ENCODE measurements at places on chromosomes 6 and 20.

DNA sequence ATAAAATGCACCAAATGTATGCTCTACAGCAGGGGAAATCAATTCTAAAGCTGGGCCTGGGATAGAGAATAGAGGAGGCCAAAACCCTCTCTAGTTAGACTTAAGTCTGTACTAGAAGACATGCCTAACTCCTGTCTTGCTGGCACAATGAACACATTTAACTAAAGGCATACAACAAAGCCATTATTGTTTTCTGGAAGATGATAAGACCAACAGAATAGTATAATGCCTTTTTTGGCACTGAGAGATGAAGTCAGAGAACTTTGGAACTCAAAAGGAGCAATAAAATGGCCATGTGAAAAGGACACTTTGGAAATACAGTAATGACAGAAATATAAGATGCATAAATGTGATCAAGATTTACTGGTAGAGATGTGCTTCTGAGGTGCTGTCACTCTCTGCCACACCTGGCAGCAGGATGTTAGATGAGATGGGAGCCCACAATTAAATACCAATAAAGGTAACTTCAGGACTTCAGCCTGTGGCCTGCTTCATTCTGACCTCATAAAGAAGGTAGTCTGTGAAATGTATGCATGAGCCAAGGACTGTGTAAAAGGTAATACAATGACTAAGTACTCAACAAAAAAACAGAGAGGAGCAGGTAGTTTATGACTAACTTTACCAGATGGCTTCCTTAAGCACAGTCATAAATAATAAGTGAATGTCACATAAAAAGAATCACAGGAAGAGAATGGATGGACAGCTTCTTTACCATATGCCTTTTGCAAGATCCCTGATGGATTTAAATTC, 333.4 kb downstream of the BCKDHB start:
- no peak for DNase-seq

DNA sequence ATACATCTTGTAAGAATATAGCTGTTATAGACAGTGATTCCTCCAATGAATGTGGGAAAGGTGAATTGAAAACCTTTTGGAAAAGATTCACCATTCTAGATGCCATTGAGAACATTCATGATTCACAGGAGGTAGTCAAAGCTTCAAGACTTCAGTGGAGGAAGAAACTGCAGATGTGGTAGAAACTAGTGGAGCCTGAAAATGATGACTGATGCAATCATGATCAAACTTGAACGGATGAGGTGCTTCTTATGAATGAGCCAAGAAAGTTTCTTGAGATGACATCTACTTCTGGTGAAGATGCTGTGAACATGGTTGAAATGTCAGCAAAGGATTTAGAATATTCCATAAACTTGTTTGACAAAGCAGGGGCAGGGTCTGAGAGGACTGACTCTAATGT, 66.7 kb upstream of the C6orf118 start:
- DNase-seq: no peak

DNA sequence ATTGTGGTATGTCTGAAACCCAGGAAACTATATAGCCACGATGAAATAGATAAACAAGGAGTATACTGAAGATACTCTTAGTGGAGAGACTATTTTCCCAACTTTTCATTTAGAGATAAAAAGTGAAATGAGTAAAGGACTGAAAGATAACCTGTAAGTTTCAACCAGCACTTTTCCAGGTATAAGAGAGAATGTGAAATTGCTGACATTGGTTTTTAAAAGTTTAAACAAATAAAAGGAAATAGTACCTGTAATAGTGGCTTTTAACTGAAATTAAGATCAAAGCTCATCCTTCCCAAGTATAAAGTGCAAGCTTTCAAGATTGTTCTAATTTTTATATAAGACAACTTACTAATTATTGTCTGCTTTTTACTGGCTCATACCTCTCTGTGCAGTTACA, 130.2 kb upstream of the CCN2 start:
- DNase-seq: no peak

- no peak for DNase-seq
Measured at GRCh38 chr6:153121311-153121710, 9.8 kb downstream of the RGS17 start.

- no peak for DNase-seq
Measured at GRCh38 chr6:152207915-152208714, 400.6 kb downstream of the ESR1 start.

GRCh38 chr6:39342692-39343395, 20.3 kb upstream of the KCNK16 start:
- DNase-seq: no peak

GRCh38 chr6:43014434-43014909, 423 bp downstream of the KLHDC3 start:
- DNase-seq: no peak

DNA sequence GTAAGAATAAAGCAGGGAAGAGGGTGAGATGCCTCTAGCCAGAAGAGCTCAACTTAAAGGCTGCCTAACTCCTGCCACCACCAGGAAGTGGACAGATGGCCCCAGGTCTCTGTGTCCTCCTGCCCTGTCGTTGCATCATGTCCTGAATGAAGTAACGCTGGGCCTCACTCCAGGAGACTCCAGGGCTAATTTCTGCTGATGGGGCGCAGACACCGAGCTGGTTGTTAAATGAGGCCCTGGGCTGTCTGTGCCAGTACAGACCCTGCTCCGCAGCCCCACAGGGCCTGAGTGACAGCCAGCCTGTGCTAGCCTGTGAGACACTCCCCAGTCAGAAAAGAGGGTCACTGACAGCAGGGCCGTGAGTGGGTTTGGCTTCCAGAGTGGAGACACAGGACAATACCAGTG, 6.5 kb downstream of the IP6K3 start:
- DNase-seq: no peak

- peak; percentile 58 for DNase-seq
Measured at GRCh38 chr6:142902636-142903053, 42.3 kb downstream of the HIVEP2 start.

DNA sequence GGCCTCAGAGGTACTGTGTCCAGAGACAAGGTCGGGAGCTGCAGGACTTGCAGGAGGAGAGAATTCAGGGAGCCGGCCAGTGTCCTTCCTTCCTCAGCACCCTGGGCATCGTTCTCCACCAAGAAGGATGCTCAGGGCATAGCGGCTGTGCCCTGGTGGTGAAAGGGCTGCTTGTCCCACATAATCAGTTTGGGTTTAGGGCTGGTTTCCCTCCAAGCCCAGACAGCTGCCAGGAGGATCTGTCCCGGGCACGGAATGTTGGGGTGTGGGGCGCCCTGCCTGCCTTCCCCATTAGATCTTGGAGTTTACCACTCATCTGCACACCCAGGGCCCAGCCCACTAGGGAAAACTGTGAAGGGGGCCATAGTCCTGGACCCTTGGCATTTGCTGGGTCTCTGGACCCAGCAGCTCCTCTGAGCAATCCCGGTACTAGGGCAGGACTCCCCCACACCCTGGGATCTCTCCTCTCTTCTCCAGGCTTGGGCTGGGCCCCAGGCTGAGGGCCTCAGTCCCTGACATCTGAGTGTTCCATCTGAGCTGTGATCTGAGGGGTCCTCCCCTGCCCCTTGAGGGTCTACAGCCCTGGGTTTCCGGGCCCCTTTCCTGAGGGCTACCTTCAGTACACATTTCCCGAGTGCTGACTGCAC, 18.6 kb upstream of the SPDEF start:
- DNase-seq: no peak

- no peak for DNase-seq
Measured at GRCh38 chr6:139728876-139729427, 354.5 kb upstream of the CITED2 start.

- no peak for DNase-seq
Measured at GRCh38 chr6:12009180-12009685, 2.9 kb upstream of the HIVEP1 start.

- DNase-seq: no peak
Measured at GRCh38 chr6:158711264-158711663, 61.4 kb downstream of the SYTL3 start.

GRCh38 chr6:13365320-13365719, 37.0 kb upstream of the TBC1D7 start:
- DNase-seq: no peak

All from stimulated activated CD8-positive, alpha-beta memory T cell treated with anti-CD3 and anti-CD28 coated beads, Interleukin-4, amount 100 ng/mL, for 24 hours (primary cell).